ENCODE measurements at places on chromosomes 1 and 21.

DNA sequence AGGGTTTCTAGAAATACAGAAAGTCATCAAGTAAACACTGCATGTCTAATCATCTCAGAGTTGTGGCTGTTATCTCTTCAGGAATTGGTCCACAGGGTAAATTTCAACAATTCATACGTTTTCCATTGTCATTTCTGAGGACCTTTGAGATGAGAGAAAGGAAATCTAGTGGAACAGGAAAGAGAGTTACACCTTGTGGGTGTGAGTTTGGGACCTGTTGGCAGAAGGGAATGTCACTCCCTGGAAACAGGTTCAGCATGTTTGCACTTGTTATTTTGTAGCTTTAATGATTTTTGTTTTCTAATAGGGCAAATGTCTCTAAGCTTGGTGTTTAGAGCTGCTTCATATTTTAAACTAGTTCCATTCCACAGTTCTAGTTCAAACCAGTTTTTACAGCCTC is 5.6 kb downstream of the TMEM167B start:
- DNase-seq, result no peak

DNA sequence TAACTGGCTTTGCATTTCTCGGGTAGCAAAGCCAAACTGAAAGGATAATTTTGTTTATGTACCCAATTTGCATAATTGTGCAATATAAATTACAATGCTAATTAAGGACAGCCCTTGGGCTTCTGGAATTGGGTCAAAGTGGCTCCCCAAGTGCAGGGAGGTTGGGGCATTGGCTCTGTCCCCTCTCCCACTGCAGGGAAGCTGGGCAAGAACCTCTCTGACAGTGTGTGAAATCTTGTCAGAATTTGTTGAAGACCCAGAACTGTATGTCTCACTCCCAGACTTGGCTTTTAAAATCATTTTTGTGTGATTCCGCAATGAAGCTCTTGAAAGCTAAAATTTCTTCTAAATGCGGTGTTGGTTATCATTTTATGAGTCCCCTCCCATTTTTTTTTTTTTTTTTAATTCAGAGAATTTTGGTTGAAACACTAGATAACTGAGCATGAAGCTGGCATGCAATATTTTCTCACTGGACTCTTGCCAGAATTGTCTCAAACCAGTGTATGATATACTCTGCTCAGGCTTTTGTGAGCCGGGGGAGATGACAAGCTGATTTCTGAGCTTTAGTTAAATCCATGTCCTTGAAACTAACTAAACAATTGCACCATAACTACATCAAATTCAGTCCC is 878.9 kb upstream of the CXADR start:
- DNase-seq, result no peak

DNA sequence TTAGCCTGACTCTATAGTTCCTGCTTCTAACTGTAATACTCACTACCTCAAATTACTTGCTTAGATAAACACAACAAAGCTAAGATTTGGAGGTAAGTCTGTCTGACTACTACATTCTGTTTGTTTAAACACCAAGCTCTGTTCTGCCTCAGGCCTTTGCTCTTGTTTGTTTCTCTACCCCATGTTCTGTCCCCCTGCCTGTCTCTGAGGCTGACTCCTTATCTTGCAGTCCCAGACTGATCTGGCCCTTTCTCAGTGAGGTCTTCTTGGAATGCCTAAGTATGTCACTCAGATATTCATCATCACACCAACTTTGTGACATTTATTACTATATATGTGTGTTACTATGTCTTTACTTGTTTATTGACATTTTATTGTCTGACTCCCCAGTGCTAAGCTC is 425.5 kb downstream of the LMO4 start:
- DNase-seq, result no peak

- no peak for DNase-seq
Observed at GRCh38 chr1:12434686-12435085, 183.3 kb downstream of the DHRS3 start.

- DNase-seq, result no peak
Observed at GRCh38 chr21:32468681-32469111, 56.2 kb downstream of the EVA1C start.

- no peak for DNase-seq
Observed at GRCh38 chr1:200205216-200205995, 177.9 kb downstream of the NR5A2 start.

DNA sequence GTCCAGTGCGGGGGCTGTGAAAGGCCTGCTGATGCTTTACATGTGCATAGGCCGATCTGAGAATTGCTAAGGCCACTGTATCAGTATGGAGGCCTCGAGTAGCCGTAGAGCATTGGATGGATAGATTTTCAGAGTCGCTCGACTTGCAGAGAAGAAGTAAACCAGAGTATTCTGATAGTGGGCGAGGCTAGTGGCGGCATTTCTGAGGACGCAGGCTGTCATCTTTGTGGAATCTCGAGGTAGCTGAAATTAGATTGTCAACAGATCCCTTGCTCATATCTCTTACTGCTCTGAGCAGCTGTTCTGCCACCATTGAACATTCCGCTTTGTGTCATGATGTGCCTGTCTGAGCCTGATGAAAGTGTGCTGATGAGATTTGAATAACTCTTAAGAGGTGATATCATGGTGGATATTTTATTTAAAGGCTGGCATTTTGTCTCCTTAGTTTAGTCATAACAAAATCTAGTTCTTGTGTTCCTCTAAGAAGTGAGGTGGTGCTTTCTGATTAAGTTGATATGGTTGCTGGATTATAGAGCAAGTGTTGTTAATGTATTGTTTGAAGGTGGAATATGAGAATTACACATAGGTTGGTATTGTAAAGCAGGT is 1.5 kb downstream of the KIF1B start:
- no peak for DNase-seq
